ENCODE measurements at places on chromosomes 6 and 20.

DNA sequence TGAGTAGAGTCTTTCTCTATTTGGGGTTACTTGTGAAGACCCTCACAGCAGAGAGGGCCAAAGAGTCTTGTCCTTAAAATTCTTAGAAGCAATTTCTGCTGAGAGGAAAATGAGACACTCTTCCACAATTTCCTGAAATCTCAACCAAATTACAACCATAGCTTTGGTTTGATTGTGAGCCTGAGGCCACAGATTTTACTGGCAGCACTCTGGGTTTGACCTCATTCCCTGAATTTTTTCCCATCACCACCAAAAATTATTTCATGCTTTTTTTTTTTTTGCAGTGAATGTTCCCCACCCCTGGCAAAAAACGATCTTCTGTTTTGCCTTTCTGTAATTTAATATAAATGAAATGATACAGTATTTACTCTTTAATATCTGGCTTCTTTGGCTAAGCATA, 125.5 kb downstream of the THEMIS start:
- no peak for DNase-seq

- no peak for DNase-seq
Measured at GRCh38 chr6:29853245-29853644, 25.6 kb downstream of the HLA-G start.

GRCh38 chr6:169816975-169817374, 65.6 kb downstream of the ERMARD start:
- DNase-seq: no peak

DNA sequence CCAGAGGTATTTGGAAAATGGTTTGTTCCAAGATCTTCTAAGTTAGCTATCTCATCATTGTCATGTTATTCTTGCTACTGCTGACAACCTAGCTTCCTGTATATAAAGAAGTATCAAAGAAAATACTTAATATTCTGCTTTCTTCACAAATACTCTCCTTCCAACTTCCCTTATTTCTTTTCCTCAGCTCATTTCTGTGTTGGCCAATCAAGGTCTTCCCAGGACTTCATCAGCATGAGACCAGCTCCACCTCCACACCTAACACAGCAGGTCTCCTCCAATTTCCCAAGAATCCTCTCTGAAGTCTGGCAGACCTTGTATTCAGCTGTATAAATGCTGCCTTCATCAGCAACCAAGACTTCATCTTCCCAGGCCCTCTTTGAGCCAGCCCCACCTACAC, 538.6 kb upstream of the JARID2 start:
- DNase-seq: no peak

DNA sequence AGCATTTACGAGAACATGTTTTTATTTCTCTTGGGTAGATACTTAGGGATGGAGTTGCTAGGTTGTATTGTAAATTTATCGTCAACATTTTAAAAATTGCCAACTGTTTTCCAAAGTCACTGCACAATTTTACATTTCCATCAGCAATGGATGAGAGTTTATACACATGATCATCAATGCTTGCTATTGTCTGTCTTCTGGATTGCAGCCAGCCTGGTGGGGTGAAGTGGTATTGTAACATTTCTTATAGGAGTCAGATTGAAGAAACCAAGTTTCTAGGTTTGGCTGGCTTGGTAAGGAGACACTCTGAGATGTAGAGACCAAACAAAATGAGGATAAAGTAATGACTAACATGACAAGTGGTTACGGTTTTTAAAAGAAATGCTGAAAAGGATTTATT, 57.1 kb upstream of the HDDC2 start:
- DNase-seq: no peak

Measured in stimulated activated CD8-positive, alpha-beta memory T cell treated with anti-CD3 and anti-CD28 coated beads, Interleukin-15, amount 100 ng/mL, for 4 hours (primary cell).